ENCODE measurements at places on chromosomes 3 and 15. TPM values are rescaled to one million over a fixed set of nuclear protein-coding genes. Genes with fewer than 3 reads are reported as not detected.

DNA sequence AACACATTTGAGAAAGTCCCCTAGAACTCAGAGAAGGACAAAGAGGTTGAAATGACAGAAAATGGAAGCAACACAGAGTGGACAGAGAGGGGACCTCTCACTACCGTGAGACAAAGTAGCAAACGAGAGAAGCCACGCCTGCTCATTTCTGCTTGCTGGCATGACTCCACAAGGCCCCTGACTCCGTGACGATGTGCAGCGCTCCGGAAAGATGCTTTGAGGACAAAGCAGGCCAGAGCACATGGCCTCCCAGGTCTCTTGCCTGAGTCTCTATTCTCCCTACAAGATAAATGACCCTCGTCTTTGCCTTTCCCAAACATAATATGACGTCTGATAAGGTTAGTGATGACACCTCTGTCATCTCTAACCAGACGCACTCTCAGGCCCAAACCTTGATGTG is 63.8 kb upstream of the CTSH start:
- no peaks in the 10 kb centered on the region for H3K27me3 ChIP-seq
- H3K4me1 ChIP-seq: peaks cover 12% of the 10 kb centered on the region
- no peak for DNase-seq
- no peaks in the 10 kb centered on the region for H3K36me3 ChIP-seq
- H3K4me3 ChIP-seq: no peak overlapping the region
- peak overlapping the region; percentile 19 for H3K27ac ChIP-seq

GRCh38 chr3:140081887-140082286 is 146.9 kb downstream of the CLSTN2 start:
- H3K4me3 ChIP-seq: no peak overlapping the region
- H3K27me3 ChIP-seq: peaks cover 7% of the 10 kb centered on the region
- H3K4me1 ChIP-seq: no peaks in the 10 kb centered on the region
- H3K36me3 ChIP-seq: no peaks in the 10 kb centered on the region

DNA sequence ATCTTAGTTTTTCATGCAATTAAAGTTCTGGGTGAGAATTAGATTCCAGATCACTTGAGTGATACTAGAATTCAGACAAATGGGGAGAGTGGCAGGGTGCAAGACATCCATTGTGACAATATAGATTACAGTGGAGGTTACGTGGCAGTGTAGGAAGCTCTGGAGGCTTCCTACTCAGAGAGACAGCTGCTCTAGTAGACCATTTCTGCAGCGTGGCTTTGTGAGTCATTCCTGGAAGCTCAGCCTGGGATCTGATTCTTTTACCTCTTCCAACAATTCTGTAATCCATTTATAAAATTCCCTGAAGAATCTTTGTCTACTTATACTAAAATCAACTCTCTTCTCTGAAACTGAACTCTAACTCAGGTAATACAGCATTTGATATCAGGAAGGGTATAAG is 90.4 kb upstream of the ASB14 start:
- H3K36me3 ChIP-seq: no peaks in the 10 kb centered on the region
- peaks cover 6% of the 10 kb centered on the region for H3K4me1 ChIP-seq
- no peak overlapping the region for H3K27ac ChIP-seq
- no peak overlapping the region for H3K4me3 ChIP-seq

- H3K4me3 ChIP-seq: peak overlapping the region; percentile 29
- H3K27ac ChIP-seq: peak overlapping the region; percentile 13
- peaks cover 10% of the 10 kb centered on the region for H3K36me3 ChIP-seq
- peaks cover 6% of the 10 kb centered on the region for H3K27me3 ChIP-seq
- DNase-seq: no peak
Observed at GRCh38 chr3:78872195-78872594, 895.6 kb downstream of the ROBO1 start.

GRCh38 chr15:49282366-49282765 is 112.3 kb downstream of the GALK2 start:
- no peaks in the 10 kb centered on the region for H3K27me3 ChIP-seq
- H3K4me1 ChIP-seq: no peaks in the 10 kb centered on the region
- no peak for DNase-seq
- no peak overlapping the region for H3K27ac ChIP-seq

- DNase-seq: peak; percentile 62
- no peaks in the 10 kb centered on the region for H3K27me3 ChIP-seq
- no peak overlapping the region for H3K4me3 ChIP-seq
- no peak overlapping the region for H3K27ac ChIP-seq
- H3K36me3 ChIP-seq: no peaks in the 10 kb centered on the region
Observed at GRCh38 chr15:100779331-100780207, 100.1 kb upstream of the ALDH1A3 start.

GRCh38 chr3:15887261-15887660 is 89.5 kb upstream of the ANKRD28 start:
- DNase-seq: no peak
- H3K4me3 ChIP-seq: no peak overlapping the region
- H3K27ac ChIP-seq: no peak overlapping the region
- no peaks in the 10 kb centered on the region for H3K4me1 ChIP-seq

The SAMMSON gene
- not detected for total RNA-seq

The GOLGA6L4 gene
- 5.5 TPM for total RNA-seq

Measured in type B pancreatic cell (in vitro differentiated cells).